Activated CD8-positive, alpha-beta memory T cell treated with anti-CD3 and anti-CD28 coated beads for 1 hour (primary cell): ENCODE measurements at places on chromosomes 5 and 9.

- no peak for DNase-seq
Measured at GRCh38 chr5:172456076-172456722, 1.9 kb upstream of the SH3PXD2B start.

DNA sequence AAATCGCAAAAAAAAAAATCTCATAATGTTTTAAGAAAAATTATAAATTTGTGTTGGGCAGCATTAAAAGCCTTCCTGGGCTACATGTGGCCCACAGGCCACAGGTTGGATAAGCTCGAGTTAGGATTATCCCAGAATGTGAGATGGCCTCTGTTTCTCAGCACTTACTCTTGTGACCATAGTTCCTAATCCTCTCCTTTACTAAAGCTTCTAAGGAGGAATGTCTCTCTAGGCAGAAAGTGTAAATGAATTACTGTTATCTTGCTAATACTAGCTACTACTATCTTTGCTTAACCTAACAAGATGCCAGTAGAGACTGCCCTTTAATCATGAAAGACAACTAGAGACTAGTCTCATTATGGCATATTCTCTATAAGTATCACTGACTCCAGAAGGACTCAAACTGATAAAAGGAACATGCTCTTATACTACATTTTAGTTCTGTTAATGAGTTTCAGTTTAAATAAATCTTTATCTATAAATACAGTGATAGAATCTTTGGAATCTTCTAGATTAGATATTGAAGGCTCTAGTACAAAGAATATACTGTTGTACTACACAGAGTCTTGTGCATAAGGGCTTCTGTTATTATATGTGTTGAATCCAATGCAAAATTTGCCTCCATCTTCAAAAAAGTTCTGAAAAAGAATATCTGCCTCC, 13.8 kb downstream of the INVS start:
- DNase-seq: no peak

- no peak for DNase-seq
Measured at GRCh38 chr5:61401726-61402125, 69.7 kb downstream of the ZSWIM6 start.

DNA sequence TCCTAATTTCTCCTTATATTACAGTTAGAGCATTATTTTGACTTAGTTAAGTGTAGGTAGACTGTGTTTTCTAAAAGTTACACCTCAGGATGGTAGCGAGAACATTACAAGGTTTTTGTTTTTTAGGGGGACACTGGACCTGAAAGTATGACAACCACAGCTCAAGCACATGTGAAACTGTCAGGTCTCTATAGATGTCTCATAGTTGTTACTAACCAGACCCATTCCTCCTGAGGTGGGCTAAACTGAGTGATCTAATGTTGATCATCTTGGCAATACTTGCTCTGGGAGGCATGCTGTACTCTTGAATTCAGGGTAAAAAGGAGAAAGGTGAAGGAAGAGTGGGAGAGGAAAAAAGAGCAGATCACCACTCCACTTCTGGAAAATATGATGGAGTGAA, 196.6 kb upstream of the RASEF start:
- DNase-seq: no peak

GRCh38 chr5:178223196-178223773, 9.3 kb downstream of the PHYKPL start:
- no peak for DNase-seq

DNA sequence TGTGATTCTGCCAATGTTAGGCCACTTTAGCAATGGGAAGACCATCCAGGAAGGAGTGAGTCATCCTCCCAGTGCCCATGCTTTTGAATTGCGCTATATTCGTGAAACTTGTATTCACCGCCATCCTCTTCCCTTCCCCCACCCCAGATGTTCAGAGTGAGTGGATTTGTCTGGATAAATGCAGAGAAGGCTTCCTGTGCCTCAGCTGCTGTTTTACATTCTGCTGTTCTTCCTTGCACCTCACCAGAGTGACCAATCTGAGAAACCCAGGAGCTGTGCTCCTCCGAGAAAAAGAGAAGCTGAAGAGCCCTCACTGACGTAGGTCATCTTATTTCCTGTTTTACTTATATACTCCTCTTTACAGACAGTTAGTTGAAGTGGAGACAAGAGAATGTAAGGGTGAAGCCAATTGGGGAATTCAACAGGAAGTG, 24.6 kb upstream of the SVEP1 start:
- no peak for DNase-seq

DNA sequence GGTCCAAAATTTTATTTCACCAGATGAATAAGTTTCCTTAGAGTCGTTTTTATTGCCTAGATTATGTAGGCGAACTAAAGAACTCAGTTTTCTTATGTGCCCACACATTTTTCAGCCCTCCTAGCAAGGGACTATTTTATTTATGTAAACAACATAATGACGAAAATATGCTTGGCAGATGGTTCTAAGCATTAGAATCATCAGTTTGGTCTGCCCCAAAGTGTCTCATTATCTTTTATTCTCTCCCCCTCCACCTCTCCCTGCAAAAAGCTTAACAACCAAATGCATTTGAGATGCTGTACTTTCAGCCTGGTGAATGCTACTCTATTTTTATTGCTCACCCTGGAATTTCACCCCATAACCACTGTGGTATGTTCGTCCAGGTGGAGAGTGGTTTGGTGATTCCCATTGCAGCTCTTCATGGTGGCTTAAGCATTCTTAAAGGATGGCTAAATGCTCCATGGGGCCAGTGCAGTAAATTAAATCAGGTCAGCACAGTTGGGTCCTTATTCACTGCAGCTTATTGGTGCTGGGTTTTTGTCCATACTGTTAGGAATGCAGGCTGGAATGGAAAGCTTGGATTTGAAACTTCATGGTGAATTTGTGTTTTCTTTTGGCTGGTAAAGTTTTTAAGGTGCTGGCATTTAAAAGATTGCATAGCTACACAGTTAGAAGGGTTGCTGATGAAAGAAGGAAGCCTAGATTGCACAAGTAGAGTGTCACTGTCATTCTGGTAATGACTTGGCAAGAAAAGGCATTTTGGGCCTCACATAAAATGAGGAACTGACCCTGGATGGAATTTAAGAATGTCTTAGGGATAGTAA, 39.2 kb downstream of the TLE4 start:
- DNase-seq: no peak

GRCh38 chr5:93677359-93677891, 64.0 kb downstream of the POU5F2 start:
- no peak for DNase-seq

DNA sequence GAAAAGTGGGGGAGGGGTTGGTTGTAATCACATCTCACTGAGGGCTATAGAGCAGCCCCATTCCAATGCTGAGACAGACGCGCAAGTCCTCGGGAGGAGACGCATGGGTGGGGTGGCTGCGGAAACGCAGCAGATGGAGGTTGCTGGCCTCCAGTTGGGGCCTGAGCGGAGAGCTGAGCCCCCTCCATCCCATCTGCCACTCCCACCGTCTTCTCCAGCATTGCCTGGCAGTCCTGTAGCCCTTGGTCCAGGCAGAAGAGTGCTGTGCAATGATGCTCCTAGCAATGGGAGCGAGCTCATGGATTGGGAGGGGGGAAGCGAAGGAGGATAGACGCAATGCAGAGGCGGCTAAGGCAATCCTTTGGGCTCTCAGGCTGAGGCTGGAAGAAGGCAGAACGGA, 79.4 kb upstream of the GLRA1 start:
- no peak for DNase-seq

GRCh38 chr5:77937015-77937908, 161.1 kb upstream of the TBCA start:
- no peak for DNase-seq

DNA sequence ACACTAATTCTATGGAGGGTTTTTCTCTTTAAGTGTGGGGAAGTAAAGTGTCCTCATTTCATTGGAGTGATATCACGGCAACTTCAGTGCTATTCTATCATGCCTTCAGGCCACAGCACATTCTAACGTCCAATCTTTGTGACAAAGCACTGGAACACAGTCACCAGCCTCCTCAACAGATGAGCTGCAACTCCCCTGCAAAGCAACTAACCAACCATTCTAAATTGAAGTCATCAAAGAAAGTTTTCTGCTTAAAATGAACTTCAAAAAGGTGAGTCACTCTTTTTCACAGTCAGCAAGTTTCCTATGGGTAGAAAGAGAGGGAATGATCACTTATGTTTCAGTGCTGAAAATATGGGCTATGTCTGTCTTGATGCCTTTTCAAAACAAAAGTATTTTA, 190.8 kb downstream of the ELAVL2 start:
- no peak for DNase-seq

GRCh38 chr5:5799826-5800225, 377.3 kb downstream of the ICE1 start:
- DNase-seq: no peak

DNA sequence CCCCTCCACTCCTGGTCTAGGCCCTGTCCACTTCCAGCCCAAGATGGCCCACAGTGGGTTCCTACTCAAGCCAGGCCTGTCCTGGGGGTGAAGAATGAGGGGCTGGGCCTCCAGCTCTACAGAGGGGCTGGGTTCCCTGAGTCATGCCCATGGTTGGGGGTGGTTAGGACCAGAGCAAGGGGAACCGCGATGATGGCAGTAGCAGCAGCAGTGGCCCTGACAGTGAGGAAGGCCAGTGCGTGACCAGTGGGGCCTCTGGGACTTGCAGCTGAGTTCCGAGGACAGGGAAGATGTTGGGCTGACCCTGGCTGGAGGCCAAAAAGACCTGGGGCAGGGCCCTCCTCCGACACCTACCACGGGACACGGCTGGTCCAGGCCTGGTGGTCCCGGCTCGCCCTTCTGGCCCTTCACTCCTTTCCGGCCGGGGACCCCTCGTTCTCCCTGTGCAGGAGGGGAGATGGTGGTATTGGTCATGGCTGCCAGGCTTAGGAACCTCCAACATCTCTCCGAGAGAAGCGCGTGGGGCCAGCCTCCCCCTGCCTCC, 9.2 kb upstream of the PHYKPL start:
- no peak for DNase-seq

- no peak for DNase-seq
Measured at GRCh38 chr9:18601956-18602355, 128.0 kb downstream of the ADAMTSL1 start.

- no peak for DNase-seq
Measured at GRCh38 chr9:81754245-81754644, 64.9 kb upstream of the TLE1 start.

GRCh38 chr5:28810751-28811136, 1772.4 kb upstream of the CDH9 start:
- DNase-seq: no peak

GRCh38 chr5:172274951-172275753, 8.4 kb downstream of the UBTD2 start:
- DNase-seq: no peak

GRCh38 chr5:32241034-32241783, 67.1 kb upstream of the GOLPH3 start:
- no peak for DNase-seq

- DNase-seq: no peak
Measured at GRCh38 chr9:101999441-101999840, 261.0 kb upstream of the GRIN3A start.

- no peak for DNase-seq
Measured at GRCh38 chr5:115661101-115661500, 35.3 kb upstream of the TMED7 start.

DNA sequence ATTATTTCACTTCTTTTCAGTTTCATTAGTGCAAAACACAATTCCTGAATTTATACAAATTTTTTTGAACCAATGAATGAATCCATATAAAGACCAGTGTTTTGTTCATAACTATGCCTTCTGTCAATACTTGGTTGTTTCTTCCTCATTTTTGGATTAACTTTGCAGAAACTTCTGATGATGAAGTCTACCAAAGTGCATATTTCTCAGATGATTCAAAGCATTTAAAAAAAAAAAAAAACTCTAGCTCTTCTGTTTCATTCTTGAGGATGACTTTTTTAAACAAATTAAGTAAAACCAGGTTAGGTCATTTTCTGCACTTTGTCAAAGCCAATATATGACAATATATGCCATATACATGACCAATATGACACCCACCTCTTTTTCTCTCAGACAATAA, 92.6 kb downstream of the CHSY3 start:
- no peak for DNase-seq

DNA sequence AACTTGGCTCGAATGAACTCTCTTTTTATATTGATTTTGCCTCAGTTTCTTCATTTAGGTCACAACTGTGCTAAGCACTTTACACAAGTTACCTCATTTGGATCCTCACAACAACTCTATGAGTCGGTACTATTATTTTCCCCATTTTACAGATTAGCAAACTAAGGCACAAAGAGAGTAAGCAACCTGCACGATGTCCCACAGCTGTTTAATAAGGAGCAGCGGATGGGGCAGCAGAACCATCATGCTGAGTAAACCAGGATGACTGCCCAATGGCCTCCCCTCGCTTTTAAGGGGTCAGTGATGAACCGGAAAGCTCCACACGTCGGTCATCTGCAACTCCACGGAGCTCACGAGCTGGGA, 607 bp downstream of the PRELID2 start:
- DNase-seq: no peak

DNA sequence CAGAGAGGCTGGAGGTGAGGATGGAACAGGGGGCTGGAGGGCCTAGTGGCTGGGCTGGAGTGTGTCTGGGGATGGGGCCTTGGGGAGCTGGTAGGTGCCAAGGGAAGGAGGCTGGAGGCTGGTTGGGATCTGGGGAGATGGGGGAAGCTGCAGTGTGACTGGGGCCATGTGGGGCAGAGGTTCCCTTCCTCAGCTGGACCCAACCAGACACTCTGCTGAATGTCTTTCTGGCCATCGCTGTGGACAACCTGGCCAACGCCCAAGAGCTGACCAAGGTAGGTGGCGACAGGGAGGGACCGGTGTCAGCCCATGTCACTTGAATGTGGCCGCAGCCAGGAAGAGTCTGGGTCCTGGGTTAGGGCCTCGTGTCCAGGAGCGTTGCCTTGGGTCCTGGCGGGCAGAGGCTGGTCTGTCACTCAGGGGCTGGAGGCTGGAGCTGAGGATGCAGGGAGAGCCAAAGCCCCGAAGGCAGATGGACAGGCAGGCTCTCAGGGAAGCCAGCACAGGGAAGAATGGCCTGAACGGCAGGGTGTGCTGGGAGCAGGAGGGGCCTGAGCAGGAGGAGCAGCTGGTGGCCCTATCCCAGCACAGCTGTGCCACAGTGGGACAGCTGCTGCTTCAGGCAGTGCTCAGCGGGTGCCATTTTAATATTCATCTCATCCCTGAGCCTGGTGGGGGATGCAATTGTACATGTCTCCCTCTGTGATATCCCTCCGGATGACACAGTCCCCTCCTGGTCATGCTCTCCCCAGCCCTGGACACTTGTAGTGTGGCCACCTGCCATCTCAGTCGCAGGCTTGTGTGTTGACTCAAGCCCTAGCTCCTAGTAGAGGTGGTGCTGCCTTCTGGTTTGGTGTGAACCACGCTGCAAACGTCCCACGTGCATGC, 132.5 kb downstream of the CACNA1B start:
- DNase-seq: no peak

GRCh38 chr5:139985290-139985689, 57.8 kb downstream of the NRG2 start:
- DNase-seq: no peak

GRCh38 chr5:142304013-142304701, 20.7 kb downstream of the SPRY4 start:
- no peak for DNase-seq
